Spleen (tissue), 13 donors: ENCODE measurements at places on chromosomes 11 and 22. TPM values are rescaled to one million over a fixed set of nuclear protein-coding genes. Genes with fewer than 3 reads are reported as not detected.

GRCh38 chr22:30305906-30306626 lies 16.8 kb upstream of the CASTOR1 start:
- DNase-seq, result no peak

DNA sequence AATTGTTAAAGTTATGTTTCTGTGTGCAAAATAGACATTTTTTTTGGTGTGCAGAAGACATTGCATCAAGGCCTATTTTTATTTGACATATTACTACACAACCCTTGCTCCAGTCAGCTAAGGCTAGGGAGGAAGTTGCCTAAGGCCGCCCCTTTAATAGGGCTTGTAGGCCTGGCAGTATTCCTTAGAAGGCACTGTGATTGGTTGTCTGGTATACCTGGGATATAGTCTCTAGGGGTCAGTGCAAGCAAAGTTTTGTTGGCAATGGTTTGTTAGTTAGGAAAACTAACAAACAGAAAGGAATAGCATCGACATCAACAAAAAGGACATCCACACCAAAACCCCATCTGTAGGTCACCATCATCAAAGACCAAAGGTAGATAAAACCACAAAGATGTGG lies 16.9 kb downstream of the CCDC15 start:
- DNase-seq, result no peak

Gene SCGB1D2
- polyA plus RNA-seq, result not detected

Gene RIMBP3B
- 0.07 TPM for polyA plus RNA-seq

- DNase-seq, result no peak
These were observed 27.9 kb downstream of the ADAMTS15 start for GRCh38 chr11:130476200-130476921.
